CD14-positive monocyte (primary cell): ENCODE measurements at places on chromosomes 7 and 10.
A peak's percentile ranks its signal among the peaks of the same experiment; 100 is the strongest.

- no peak for DNase-seq
Observed at GRCh38 chr7:134438946-134439345, 20.0 kb downstream of the AKR1B1 start.

DNA sequence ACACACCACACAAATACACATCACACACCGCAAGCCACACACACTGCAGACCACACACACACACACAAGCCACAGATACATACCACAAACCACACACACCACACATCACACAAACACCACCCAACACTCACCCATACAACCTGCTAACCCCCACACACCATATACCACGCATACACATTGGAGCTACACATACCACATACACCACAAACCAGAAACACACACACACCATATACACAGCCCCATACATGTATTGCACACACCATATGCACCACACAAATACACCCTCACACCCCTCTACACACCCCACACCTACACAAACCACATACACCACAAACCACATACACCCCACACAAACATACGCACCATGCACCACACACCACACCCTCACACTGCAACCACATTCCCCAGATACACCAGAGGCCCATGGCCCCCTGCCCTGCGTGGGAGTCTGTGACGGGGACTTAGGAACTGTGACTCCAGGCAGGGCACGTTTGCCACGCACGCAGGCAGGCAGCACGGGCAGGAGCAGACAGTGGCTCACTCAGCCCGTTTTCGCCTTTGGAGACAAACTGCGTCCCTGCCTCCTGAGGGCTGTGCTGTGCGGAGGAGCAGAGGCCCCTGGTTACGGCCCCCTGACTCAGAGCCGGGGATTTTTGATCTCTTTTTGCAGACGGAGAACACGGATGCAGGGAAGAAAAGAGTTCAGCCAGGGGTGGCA lies 52.6 kb downstream of the TMEM209 start:
- no peak for DNase-seq

GRCh38 chr10:31745612-31746376 lies 182.8 kb downstream of the ARHGAP12 start:
- peak; percentile 62 for DNase-seq

GRCh38 chr7:66321283-66321682 lies 116.1 kb downstream of the TPST1 start:
- no peak for DNase-seq

- no peak for DNase-seq
Observed at GRCh38 chr10:95815701-95816240, 59.8 kb downstream of the ENTPD1 start.

GRCh38 chr7:196778-197321 lies 4.5 kb downstream of the FAM20C start:
- no peak for DNase-seq

- peak; percentile 23 for DNase-seq
Observed at GRCh38 chr10:24642921-24643678, 80.6 kb downstream of the ARHGAP21 start.

- DNase-seq, result no peak
Observed at GRCh38 chr10:42482411-42482810, 156.0 kb downstream of the ZNF33B start.

DNA sequence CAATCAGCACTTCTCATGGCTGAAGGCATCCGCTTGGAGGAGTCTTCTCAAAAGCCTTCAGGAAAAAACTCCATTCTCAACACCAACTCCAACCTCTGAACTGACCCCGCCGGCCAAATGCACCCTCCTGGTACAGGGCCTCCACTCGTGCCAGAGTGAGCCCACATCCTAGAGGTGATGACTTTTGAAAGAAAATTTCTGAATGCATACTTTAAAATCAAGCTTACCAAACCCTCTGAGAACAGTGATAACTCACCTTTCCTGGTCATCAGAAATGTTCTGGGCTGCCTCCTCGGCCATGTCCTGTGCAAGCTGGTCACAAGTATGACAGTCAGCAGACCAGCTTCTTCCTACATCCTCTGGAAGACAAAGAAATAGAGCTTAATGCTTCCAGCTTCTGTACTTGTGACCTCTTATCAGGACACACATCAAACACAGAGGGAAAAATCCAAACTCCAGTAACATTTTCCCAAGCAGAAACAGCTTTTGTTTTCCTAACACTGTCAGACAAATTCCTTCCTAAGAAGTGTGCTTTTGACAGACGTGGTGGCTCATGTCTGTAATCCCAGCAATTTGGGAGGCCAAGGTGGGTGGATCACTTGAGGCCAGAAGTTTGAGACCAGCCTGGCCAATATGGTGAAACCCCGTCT lies at the start of gene PKD1L1:
Gene PKD1L1 (minus strand): TSS at position 326 of the 650 bp plus-strand sequence. CDS start 26 bp downstream, at position 300.
- DNase-seq, result no peak

DNA sequence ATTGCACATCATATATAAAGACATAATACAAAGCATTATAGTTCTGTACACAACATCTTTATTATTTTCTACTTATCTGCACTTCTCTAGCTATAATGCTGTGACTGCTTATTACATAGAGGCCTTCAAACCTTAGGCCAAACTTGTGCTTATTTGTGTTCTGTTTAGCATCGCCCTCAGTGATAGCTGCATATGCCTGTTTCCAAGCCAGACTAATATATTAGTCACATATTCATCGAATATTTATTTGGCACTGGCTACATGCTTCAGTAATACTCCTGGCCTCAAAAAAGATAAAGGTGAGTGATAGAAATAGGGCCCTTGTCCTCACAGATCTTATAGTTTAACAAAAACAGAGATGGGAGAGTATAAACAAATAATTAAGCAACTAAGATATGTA lies 30.2 kb upstream of the SEMA3D start:
- no peak for DNase-seq

- no peak for DNase-seq
Observed at GRCh38 chr10:113704637-113705343, 25.1 kb downstream of the CASP7 start.

GRCh38 chr10:71398976-71399375 lies 2.3 kb downstream of the CDH23 start:
- no peak for DNase-seq

DNA sequence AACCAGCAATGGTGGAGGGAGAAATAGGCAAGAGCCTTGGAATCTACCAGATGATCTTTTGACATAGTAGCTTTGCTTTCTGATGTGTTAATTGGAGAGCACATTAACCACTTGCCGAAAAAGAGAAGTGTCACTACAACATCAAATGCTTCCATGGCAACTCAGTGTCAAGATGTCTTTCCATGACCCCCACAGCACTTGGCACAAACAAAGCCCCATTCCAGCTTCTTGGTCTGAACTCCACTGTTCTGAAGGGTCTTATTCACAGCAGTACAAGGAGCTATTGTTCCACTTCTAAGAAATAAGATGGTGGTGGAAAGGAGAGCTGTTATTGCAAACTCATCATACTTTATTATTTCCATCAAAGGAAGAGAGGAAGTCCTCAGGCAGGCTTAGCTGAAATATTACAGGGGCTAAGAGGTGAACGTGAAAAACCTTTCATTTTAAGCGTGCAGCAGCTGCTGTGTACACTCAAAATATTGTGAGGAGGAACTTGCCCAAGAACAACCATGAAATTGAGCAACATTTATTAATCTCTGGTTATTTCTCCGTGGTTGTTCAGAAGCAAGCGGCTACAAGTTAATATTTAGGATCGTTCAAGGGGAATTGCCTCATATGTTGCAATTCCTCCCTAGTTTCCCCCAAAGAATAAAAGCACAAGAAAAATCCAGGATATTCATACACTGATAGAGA lies 354.8 kb upstream of the CELF2 start:
- DNase-seq, result peak; percentile 57

GRCh38 chr7:25842201-25842733 lies 309.7 kb upstream of the NFE2L3 start:
- no peak for DNase-seq

GRCh38 chr10:3886641-3887251 lies 101.7 kb upstream of the KLF6 start:
- no peak for DNase-seq

- no peak for DNase-seq
Observed at GRCh38 chr10:101145750-101146391, 14.8 kb downstream of the TLX1 start.

GRCh38 chr10:14179251-14179650 lies 151.5 kb downstream of the FRMD4A start:
- peak; percentile 48 for DNase-seq

GRCh38 chr10:11433657-11434056 lies 177.8 kb downstream of the USP6NL start:
- DNase-seq, result no peak

DNA sequence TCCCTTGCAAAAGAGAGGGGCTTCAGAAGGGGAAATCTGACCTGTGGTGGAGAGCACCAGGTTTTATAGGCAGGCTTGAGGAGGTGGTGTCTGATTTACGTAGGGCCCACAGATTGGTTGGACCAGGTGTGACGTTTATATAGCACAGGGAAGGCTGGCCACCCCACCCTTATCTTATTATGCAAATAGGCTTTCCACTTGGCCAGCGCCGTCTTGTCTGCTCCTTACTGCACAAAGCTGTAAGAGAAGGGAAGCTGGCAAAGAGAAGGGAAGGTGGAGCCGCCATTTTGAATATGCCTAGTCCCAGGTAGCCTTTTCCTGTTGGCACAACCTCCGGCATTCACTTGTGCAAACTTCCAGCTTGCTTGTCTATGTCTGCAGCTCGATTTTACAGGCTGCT lies 221.4 kb downstream of the GATA3 start:
- no peak for DNase-seq

DNA sequence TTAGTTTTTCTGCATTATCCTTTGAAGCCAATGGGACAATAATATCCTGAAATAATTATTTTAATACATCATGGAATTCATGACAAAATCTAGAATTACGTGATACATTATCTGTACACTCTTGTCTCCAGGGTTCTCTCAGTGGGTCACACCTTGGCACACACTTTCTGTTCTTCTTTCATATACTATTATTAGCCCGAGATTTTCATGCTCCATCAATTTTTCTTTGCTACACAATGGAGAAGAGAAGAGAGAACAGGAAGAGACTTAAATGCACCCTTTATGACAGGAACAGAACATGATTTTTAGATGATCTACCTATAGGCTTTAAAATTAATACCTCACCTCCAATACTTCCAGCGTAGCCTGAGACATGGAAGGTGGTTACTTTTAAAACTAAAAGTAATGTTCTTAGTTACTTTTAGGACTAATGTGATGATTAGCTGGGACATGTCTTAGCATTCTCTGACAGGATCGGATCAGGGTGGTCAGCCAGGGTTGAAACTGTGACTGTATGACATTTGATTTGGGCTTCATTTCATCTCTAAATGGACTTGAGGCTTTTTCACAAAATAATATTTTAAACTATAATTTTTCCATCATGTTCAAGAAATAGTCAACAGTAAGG lies 148.2 kb upstream of the WNT16 start:
- DNase-seq, result no peak

DNA sequence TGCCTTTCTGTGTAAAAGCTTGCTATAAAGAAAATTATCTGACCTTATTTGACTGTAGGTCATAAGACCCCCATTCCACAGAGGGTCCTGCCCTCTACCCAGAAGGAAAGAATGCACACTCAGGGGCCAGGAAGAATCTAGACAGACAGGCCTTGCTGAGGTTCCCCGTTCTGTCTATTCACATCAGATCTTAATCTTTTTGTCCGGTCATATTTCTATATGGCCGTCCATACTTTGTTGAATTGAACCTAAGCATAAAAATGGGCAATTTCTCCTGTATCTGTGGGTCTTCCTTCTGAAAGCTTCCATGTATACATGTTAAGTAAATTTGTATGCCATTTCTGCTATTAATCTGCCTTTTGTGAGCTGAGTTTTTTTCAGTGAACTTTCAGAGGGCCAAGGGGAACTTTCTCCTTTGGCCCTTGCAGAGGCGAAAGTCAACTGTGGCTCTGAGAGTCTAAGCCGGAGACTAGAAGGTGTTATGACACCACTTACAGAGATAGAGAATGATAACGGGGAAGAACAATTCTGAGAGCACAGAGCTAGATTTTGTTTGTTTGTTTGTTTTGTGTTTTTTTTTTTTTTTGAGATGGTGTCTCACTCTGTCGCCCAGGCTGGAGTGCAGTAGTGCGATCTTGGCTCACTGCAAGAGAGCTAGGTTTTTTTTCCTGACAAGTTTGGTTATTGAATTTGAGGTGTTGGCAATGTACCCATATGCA lies 11.6 kb upstream of the PRKAR2B start:
- no peak for DNase-seq

GRCh38 chr10:103449208-103450144 lies 2.7 kb downstream of the CALHM2 start:
- DNase-seq, result no peak

DNA sequence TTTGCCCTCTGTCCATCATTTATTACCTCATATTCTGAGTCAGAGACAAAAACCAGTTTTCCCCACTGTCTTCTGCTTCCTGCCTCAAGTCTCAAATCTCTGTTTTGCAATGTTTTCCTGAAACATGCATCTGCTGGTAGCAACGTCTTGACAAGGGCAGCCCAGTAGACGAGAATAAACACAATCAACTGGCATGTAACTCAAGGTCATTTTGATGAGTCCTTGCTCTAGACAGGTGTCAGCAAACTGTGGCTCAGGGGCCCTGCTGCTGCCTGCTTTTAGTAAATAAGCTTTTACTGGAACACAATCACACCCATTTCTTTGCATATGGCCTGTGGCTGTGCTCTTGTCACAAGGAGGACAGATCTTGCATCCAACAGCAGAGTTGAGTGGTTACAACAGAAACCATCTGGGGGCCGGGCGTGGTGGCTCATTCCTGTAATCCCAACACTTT lies 59.8 kb downstream of the ITIH5 start:
- DNase-seq, result no peak

- peak; percentile 32 for DNase-seq
Observed at GRCh38 chr10:50324046-50324445, 72.7 kb upstream of the ASAH2 start.

GRCh38 chr10:113426181-113426877 lies 126.5 kb upstream of the HABP2 start:
- DNase-seq, result no peak

- DNase-seq, result no peak
Observed at GRCh38 chr7:18597754-18598153, 102.2 kb downstream of the HDAC9 start.

- DNase-seq, result no peak
Observed at GRCh38 chr10:61136139-61136538, 192.2 kb upstream of the RHOBTB1 start.

DNA sequence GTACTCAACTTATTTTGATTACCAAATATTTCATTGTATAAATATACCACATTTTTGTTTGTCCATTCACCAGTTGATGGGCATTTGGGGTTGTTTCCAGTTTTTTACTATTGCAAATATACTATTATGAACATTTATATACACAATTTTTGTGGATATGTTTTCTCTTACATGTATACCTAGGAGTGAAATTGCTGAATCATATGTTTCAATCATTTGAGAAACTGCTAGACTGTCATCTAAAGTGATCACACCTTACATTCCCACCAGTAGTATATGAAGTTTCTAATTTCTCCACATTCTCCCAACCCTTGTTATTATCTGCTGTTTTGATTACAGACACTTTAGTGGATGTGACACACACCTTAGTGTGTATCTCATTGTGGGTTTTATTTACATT lies 257.9 kb downstream of the ABCA13 start:
- no peak for DNase-seq

DNA sequence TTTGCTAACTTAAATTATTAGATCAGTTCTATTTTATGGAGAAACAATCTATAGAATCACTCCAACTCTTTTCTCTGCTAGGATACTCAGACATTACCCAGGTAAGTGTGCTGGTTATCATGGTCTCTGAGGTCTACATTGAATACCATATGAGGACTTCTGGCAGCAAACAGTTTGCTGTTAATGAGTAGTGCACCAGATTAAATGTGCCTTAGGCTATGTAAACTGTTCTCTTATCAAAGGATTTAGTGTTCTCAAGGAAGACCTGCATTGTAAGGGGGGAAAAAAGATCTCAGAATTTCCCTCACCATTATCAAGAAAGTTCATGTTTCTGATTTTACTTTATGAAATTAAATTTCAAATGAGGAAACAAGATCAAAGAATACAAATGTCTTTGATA lies 107.5 kb downstream of the ITGB8 start:
- DNase-seq, result no peak
